ENCODE measurements at places on chromosomes 4 and X.
A peak's percentile ranks its signal among the peaks of the same experiment; 100 is the strongest.

DNA sequence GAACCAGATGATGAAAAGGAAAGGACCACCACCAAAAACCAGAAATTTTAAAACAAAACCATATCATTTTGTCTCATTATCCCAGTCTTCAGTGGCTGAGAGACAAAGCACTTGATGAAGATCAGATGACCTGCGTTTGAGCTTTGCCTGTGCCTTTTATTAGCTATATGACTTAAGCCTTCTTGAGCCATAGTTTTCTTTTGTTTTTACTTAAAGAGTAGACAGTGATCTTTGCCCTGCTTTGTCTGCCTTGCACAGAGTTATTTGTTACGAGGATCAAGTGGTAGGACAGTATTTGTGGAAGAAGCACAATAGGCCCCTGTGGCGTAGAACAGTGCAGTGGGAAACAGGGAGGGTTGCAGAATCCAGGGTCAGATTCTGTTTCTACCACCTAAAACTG is 89.9 kb downstream of the SLC10A6 start:
- DNase-seq = no peak

- no peak for DNase-seq
Measured at GRCh38 chr4:172308078-172308477, 494.9 kb downstream of the GALNTL6 start.

DNA sequence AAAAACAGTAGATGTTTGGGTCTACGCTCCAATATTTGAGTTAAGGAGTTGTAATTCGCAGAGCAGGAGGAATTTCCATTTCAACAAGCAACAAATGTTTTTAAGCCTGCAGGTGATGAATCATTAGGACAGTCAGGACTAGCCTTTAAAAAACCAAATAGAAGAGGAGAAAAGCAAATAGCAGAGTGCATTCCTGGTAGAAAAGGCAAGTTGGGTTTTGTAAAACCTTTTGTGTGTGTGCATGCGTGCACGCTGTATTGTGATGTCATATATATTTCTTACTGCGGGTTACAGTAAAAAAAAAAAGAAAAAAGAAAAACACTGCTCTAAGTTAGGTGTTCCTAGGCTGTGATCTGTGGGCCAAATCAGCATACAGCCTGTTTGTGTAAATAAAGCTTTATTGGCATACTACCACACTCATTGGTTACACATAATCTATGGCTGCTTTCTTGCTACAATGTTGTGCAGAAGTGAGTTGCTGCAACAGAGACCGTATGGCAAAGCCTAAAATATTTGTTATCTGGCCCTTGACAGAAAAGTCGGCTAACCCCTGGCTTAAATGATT is 135.6 kb downstream of the MID1 start:
- DNase-seq = no peak

GRCh38 chr4:32735856-32736590 is 2015.9 kb downstream of the PCDH7 start:
- no peak for DNase-seq

- no peak for DNase-seq
Measured at GRCh38 chr4:9970399-9971011, 50.8 kb downstream of the SLC2A9 start.

GRCh38 chr4:23882976-23883531 is 6.8 kb downstream of the PPARGC1A start:
- DNase-seq = no peak

GRCh38 chr4:146498291-146498690 is 23.4 kb downstream of the SLC10A7 start:
- no peak for DNase-seq

- no peak for DNase-seq
Measured at GRCh38 chrX:123330229-123330942, 146.3 kb downstream of the GRIA3 start.

DNA sequence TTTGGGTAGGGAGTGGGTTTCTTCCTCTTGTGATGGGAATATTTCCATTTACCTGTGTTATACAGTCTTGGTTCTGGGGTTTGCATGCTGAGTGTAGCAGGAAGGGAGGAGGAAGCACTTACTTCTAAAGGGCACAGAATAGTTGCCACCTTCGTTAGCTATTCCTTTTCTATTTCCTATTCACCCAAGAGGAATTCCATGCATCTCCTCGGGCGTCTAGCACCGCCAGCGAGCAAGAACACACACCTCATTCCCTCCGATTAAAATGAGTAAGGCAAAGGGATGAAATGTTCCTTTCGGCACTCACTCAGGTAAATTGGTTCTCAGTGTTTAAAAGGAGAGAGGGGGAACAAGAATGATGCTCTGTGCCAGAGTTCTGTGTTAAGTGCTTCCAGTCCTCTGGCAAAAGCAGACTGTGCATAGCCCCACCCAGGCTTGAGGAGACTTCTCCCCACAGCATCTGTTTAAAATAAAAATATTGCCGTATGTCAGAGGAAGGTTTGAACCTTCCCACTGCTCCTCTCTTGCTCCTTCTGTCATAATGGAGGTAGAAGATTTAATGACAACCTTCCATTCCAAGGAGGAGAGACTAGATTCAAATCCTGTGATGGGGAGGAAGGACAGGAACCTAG is 351.4 kb downstream of the PTTG2 start:
- no peak for DNase-seq

GRCh38 chrX:39688576-39689375 is 409.0 kb downstream of the BCOR start:
- peak; percentile 2 for DNase-seq

DNA sequence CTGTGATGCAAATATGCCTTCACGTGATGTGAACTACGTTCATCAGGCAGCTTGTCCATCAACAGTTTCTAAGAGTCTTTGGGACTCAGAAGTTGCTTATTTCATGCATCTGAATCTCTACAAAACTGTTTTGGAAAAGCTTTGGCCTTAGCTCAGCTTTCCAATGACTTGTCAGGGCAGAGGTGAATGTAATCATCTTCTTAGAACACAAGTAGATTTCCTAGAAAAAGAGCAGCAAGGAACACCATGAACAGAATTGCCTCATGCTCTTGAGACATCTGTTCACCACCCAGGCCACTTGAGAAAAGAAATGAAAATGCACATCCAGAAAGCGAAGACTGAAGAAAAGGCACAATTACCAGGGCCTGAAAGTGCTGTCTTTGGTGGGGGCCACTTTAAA is 105.8 kb upstream of the PDHA1 start:
- DNase-seq = no peak

DNA sequence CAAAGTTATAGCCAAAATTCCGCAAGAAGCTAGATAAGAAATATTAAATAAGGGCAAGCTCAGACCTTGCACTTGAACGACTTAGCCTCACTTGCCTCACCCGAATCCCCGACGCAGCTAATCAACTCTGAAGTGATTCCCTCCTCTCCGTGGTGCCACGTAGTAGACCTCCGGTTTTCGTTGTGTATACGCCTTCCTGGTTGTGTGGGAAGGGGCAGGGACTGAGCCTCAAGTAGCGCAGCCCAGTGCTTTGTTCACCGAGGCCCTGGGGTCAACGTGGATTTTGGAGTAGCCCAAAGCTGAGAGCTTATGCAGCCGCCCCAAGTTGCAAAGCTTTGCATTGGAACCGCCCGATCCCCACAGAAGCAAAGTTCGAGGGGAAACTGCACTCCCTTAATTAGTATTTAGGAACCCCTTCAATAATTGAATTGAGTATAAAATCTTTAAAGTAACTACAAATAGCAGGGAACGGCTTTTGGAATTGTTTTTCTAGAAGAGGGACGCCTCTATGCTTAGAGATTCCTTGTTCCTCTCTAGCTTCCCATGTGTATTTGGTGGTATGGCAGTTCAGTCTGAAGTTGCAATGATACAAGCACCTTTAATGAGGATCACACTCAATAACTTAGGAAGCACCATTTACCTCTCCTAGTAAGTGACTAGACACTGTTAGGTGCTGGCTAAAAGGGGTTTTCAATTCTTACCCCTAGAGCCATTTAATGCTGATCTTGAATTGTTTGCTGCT is 55.7 kb downstream of the LINC00632 start:
- no peak for DNase-seq

DNA sequence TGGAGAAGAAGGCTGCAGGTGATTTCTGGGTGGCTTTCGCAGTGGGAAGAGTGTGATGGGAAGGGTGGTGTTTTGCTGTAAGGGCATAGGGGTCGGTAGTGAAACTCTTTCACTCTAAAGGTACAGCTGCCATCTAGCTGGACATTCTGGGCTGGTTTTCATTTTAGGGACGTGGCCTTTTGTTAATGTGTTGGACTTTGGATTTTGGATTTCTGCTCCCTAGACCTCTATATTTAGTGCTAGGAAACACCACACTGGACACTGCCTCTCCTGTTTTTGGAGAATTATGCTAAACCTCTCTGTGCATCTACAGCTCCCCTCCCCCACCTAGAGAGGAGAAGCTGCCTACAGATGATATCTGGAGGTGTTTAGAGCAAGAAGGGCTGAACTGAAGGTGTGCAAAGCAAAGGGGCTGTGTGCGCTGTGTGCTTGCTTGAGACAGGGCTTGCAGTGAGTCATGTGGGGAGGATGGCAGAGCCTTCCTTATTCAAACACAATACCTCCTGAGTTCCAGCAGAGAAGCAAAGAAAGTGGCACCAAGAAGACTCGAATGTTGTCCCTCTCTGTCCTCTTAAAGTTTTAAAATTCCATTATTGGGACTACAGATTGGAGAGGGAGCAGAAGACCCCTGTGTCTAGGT is 47.9 kb downstream of the STARD8 start:
- DNase-seq = no peak

- DNase-seq = no peak
Measured at GRCh38 chrX:73826996-73827395, 264.0 kb downstream of the CHIC1 start.

Data from cortex of kidney (tissue), 1 donor.